Right forelimb (tissue), 1 donor: ENCODE measurements at places on chromosomes 5 and 9.

- no peak for DNase-seq
These were observed 70.2 kb downstream of the PSMB7 start for GRCh38 chr9:124345063-124345462.

GRCh38 chr9:125521462-125522327 is 185.3 kb downstream of the MAPKAP1 start:
- DNase-seq, result no peak

DNA sequence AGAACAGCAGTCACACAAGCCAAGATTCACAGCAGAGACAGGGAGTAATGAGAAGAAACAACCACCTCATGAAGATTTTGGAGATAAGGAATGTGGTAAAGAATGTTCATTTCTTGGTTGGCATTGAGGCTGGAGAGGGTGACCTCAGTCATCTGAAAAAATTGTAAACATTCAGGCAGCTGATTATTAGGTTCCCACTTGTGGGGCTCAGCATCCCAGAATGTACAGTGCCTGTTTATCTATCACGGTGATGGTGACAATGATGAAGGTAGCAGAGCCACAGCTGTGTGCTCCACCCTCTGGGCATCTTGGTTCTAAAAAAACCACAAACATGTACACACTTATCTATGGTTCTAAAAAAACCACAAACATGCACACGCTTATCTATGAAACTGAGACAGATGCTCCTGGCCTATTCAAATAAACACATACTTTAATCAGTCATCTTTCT is 143.9 kb upstream of the MOCS2 start:
- DNase-seq, result no peak

DNA sequence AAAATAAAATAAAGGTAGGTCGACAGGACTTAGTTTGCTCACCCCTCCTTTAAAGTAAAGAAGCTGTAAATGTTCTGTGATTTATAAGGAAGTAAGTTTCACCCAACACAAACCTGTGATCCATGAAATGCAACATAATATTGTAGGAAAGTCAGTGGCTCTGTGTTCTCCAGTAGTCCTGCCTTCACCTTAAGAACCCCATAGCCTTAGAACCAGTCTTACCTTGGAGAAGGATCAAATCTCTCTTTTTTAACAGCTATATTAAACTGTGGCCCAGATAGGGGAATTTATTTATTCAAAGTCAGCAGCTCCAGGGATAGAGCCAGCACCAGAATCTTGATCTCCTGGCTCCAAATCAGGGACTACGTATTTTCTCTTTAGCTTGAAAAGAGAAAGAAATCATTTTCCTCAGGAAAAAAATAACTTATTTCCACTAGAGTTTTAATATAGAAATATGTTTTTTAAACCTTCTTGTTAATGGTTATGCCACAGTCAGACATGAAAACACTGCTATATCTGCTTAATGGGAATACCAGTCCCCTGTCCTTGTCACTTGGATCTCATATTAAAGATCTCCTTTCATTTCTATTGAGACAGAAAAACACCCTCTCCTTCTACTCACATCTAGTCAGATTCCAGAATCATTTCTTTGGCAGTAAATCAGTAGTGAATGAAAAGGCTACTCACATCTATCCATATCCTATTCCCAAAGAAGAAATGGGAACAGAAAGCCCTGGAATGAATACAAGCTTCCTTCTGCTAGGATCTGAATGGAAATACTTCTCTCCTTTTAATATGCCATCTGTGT is 269.2 kb upstream of the TNC start:
- no peak for DNase-seq

DNA sequence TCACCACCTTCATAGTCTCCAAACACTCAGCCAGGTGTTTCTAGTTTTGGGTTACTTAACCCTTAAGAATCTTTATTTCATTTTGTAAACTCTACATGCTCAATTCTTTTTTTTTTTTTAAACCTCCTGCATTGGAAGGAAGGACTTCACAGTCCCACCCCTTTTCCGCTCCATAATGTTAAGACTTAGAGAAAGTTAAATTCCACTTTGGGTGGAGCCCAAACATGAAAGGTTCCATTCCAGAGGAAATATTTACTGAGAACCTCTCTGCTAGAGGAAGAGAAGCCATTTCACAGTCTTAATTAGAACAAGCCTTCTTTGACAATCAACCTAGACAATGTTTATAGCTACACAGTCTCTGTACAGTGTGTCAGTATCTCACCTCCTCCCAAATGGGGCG is 312.3 kb downstream of the MLLT3 start:
- no peak for DNase-seq

DNA sequence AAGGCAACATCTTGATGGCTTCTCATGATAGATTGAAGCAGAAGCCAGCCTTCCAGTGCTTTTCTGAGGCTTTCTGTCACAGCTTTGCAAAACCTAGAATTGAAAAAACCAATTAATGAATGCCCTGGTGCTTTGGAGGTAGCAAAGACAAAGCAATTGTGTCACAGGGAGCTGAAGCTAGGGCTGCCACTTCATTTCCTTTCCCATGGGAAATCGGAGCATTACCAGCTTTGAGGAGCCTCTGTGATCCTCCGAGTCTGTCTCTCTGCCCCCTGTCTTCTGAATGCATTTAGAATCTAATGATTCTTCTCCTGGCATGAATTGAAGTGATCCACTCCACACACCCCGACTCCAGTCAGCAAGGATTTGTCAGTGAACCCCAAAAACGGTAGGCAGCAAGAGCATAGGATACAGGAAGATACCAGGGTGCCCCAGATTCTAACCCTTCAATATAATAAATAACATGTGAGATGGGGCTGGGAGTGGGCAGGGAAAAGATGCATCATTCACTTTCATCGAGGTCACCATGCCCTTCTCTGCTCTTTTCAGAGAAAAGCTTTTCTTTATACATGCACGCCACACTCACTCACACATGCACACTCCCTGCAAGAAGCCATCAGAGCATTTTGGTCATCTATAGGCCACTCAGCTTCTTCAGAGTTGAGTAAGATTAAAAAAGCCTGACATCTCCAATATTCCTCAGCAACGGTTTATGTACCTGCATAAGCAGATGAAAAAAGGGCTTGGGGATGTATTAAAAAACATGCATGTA is 247.7 kb upstream of the ZNF462 start:
- no peak for DNase-seq

DNA sequence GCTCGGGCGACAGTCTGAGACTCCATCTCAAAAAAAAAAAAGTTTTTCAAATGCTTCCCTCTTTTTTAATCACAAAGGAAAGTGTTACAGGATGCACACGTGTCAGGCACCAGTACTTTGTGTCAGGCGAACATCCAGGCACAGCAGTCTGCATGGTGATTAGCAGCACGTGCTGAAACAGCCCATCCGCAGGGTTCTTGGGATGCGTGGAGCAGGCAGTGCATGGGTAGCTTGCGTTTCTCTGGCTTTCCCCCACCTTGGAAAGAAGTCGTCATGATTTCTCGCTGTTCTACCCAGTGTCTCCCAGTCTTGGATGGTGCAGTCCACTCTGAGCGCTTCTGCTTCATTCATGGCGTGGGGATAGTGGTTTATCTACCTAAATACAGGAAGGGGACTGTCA is 35.4 kb downstream of the GPR107 start:
- no peak for DNase-seq

DNA sequence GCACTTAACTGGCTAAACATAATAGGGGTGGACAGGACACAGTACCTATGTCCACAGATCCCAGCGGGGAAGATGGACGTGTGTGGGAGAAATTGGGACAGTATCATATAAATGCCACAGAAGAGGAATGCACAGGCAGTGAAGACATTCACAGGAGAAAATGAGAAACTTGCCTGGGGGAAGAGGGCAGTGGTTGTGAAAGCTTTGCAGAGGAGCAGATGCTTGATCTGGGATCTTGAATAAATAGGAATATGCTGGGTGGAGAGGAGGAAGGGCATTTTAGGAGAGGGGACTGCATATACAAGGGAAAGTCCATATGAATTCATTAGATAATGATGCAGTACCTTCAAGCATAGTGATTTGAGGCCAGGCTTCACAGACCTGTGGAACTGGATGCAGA is 13.6 kb downstream of the TMEM268 start:
- DNase-seq, result no peak

- peak; percentile 5 for DNase-seq
These were observed 42.0 kb downstream of the KCNIP1 start for GRCh38 chr5:170545811-170546210.

DNA sequence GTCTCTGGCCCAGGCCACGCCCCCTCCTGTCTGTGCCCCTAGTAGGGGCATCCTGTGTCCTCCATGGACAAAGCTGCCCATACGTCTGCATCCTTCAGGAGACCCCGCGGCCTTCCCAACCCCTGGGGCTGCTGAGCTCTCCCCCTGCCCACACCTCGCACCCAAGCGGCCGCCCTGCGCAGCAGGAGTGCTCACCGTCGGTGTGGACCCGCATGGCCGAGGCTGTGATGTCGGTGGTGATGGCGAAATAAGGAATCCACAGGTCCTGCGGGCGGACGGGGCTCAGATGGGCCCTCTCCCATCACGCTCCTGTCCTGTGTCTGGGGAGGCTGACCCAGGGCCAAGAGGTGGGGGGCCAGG is 4.8 kb upstream of the NSMF start:
- peak; percentile 36 for DNase-seq

DNA sequence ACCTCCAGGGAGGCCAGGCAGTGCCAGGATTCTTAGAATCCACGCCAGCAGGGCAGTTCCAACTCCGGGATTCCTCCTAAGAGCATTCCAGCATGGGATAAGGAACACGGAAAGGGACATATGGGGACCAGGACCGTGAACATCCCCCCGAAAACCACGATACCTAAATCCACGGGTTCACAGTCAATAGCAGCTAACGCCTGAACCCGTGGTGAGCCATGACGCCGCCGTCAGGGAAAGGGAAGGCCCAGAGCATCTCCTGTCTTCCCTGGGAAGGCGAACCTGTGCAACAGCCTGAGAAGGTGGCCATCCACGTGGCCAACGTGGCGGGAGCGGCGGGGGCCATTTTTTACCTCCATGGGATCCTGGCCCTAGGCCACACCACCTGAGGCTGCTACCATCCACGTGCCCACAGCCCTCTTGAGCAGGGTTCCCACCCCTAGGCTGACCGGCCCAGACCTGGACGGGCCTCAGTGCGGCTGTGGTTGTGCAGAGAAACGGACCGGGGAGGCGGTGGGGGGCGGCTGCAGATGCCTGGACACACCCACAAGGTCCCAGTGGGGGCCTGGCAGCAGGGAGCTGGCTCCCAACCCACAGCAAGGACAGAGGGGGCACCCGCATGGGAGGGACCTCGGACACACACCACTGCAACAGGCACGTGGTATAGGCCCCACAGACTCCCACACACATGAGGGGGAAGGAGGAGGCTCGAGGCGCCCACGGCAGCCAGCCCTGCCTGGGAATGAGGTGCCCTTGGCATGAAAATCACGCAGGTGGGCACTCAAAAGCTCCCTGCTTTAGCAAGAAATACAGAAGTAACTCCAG is 42.8 kb downstream of the SLC12A7 start:
- no peak for DNase-seq

- no peak for DNase-seq
These were observed 370.8 kb downstream of the NFIB start for GRCh38 chr9:13943176-13943575.

- DNase-seq, result no peak
These were observed 86.6 kb upstream of the SLC25A48 start for GRCh38 chr5:135747824-135748223.

DNA sequence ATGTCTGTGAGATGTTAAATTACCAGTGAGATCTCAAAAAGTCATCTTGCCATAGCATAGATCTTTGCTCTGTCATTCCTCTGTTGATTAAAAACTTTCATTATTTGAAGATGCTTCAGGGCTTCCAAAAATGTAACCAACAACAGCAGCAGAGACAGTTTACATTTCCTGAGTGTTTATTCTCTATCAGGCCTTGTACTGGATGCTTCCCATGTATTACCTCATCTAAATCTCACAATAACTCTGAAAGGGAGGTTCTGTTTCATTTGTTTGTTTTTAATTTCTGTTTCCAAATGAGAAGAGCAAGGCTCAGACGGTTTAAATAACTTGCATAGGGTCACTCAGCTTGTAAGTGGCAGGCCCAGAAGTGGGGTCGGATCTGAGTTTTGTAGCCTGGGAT is 45.2 kb downstream of the MRRF start:
- DNase-seq, result no peak

GRCh38 chr5:28009576-28009975 is 971.2 kb upstream of the CDH9 start:
- no peak for DNase-seq

DNA sequence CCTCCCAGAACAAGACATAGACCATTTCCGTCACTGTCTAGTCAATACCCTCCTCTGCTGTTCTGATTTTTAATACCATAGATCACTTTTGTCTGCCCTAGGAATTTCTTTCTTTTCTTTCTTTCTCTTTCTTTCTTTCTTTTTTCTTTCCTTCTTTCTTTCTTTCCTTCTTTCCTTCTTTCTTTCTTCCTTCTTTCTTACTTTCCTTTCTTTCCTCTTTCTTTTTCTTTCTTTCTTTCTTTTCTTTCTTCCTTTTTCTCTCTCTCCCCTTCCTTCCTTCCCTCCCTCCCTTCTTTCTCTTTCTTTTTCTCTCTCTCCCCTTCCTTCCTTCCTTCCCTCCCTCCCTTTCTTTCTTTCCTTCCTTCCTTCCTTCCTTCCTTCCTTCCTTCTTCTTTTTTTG is 49.0 kb upstream of the RAPGEF1 start:
- DNase-seq, result no peak

- no peak for DNase-seq
These were observed 264.2 kb downstream of the MAST4 start for GRCh38 chr5:66860199-66860975.

DNA sequence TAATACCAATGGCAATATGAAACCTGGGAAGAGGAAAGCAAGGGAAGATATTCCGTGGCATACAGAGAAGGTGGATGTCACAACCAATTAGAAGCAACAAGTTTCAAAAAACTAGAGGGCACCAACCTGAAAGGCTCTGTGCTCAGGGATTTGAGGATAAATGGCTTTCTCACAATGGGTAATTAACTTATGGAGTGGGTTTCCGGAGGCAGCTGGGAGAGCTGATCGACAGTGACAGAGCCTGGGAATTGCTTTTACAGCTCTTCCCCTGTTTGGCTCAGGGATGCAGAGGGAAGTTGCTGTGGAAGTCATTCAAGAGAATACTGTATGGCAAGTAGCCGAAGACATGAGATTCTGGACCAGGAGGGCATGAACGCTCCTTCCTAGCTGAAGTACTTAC is 237.0 kb downstream of the KIF4B start:
- DNase-seq, result no peak

DNA sequence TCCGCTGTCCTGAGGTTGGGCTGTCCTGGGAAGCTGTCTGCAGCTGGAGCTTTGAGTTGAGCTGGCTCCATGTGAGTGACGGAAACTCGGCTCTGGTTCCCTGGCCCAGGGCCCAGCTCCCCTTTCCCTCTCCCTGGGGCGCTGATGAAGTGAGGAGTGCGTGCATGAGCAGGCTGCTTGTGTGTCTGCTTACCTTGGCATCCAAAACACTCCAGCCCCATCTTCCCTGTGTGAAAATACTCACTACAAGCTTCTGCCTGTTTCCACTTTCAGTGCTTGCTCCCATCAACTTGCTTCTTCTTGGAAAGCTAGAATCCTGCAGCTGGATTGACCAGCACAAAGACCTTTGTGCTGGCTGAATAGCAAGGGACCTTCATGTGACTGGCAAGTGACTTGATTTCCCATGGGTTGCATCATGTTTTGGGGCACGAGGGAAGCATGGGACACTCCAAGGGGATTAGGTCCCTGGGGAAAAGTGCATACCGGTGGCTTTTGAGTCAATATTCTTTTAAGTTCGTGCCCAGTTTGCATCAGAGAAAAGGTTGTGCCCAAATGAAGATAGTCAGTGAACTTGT is 198.1 kb downstream of the GADD45G start:
- peak; percentile 83 for DNase-seq
